Osteocyte (in vitro differentiated cells): ENCODE measurements at places on chromosomes 3 and 15.

GRCh38 chr3:125386811-125387210, 11.7 kb upstream of the ZNF148 start:
- DNase-seq: no peak

DNA sequence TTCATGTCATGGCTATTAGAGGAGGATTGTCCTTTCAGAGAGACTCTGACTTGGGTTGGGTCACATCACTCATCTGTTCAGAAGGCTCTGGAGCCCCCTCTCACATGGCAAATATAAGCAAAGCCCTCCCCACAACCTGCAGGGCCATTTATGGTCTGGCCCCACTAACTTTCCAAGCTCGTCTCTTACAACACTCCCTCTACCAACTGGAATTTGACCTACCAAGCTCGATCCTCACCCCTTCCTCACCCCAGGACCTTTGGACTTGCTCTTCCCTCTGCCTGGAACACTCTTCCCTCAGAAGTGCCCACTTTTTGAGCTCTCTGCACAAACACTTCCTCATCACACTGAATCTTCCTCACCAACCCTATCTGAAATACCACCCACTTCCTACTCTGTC, 14.2 kb upstream of the PXYLP1 start:
- no peak for DNase-seq

DNA sequence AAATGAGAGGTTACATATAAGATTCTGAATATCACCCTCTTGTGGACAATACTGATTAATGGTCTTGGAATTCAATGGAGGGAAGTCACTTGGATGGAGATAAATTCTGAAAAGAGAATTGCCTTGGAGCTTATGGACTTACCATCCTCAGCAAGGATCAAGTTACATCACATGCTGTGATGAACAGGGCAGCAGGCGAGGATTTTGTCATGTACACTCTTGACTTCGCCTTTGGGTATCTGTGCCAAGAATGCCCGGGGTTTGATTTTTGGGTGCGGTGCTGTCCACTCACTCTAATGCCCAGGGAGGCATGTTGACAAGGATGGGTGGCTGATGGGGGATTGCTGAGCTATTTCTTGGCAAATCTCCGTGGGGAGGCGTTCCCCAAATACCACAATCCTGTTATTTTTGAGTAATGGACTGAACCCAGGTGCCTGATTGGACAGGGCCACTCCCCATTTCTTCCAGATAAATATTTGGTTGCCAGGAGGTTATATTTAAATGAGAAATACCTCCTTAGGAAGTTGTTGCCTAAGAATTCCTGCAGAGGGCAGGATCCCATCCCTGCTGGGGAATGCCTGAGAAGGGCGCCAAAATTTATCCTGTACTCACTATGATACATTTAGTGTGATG, 96.3 kb downstream of the TPRG1 start:
- DNase-seq: no peak

DNA sequence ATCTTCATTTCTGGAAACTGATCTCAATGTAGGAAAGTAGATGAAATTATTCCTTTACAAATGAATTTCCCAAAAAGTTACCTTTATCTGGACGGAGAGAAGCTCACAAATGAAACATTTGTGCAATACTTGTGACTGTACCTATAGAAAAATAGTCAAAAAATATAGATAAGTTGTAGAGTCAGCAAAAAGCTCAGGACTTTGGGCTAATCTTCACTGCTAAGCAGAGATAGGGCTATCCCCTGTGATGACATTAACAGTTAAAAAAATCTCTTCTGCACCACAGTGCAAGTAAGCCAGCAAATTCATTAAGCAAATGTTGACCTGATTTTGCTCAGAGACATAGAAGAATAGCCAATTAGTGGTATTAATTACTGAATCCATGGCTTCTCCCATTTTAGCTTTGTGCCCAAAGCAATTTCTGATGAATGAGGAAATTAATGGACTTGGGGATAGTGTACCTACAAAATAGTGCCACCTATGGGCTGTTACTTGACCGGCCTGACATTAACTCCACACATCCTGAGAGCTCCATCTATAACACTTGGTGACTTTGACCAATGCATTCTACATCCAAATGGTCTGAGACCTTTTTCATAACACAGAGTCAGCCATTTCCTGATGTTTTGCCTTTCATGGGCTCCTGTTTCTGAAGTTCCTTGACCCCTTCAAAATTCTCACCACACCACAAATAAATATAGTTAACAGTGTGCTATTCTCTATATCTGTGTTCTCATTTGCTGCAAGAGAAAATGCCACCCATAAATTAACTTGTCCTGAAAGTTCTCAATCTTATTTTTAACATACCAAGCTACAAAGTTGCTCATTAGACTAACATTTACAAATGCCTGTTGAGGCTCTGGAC, 105.0 kb downstream of the SSR3 start:
- DNase-seq: no peak

- no peak for DNase-seq
These were observed 147.0 kb downstream of the MEIS2 start for GRCh38 chr15:36953346-36953745.

GRCh38 chr15:62149729-62150128, 15.4 kb downstream of the C2CD4B start:
- DNase-seq: no peak

DNA sequence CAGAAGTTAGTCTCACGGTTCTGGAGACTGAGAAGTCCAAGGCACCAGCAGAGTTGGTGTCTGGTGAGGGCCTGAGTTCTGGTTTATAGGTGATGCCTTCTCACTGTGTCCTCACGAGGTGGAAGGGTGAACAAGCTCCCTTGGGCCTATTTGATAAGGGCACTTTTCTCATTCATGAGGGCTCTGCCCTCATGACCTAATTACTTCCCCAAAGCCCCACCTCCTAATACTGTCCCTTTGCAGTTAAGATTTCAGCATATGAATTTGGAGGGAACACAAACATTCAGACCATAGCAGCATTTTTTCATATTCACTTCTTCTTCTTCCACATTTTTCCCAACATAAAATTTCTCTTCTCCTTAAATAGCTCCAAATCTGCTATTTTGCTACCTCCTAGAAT, 41.5 kb downstream of the TMEM41A start:
- no peak for DNase-seq
